Fibroblast of skin of back (primary cell): ENCODE measurements at places on chromosomes 16 and 17.

DNA sequence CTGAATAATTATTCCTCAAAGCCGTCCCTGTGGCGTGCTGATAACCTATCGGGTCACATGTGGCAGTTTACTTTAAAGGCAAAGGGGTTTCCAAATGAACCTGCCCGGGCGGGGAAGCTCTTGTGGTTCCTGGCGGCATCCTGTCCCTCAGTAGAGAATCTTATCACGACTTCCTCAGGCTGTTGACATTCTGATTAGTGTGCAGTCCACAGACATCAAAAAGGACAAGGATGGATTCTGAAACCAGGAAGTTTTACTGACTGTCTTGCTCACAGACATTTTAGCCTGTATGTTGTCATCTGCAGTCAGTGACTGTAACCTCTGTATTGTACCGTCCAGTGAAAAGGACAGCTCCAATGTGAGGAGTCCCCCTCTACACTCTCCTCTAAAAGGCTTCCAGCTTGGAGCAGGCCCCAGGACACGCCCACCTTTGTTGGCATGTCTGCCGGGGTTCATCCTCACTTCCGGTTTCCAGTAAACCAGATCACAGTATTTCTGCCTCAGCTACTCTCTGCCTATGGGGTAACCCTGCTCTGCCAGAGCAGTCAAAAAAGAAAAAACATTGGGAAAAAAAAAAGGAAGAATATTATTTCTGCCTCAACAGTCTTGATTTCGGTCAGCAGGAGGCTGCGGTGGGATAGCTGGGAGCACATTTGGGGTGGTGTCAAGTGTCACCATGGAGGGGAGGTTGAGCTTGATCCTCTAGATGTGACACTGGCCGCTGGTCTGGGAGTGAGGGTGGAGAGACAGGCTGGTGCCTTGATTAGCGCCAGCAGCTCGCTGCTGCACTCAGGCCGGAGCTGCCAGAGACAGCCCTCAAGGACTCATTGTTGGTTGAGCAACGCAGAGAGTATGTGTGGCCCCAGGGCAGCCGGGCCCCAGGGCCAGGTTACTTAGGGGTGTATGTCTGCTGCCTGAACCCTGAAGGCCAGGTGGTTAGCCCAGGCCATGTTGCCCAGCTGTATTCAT, 89.0 kb upstream of the DNAH17 start:
- no peak for DNase-seq

- DNase-seq = no peak
Measured at GRCh38 chr17:9132944-9133610, 111.8 kb downstream of the NTN1 start.

GRCh38 chr16:89706518-89707260, 5.2 kb upstream of the SPATA2L start:
- no peak for DNase-seq

DNA sequence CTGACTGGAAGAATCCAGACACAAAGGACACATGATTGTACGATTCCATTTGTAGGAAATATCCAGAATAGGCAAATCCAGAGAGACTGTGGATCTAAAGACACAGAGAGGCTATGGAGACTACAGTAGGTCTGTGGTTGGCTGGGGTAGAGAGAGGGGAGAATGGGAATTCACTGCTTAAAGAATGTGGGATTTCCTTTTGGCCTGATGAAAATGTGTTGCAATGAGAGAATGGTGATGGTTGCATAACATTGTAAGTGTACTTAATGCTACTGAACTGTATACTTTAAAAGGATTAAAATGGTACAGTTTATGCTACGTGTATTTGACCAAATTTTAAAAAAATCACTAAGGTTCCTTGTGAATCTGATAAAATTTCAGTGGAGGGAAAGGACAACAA, 62.1 kb downstream of the GPRC5B start:
- DNase-seq = no peak

GRCh38 chr16:865026-865425, 64.5 kb upstream of the GNG13 start:
- no peak for DNase-seq

- DNase-seq = peak; percentile 38
Measured at GRCh38 chr16:20901436-20902112, 1.0 kb downstream of the LYRM1 start.

DNA sequence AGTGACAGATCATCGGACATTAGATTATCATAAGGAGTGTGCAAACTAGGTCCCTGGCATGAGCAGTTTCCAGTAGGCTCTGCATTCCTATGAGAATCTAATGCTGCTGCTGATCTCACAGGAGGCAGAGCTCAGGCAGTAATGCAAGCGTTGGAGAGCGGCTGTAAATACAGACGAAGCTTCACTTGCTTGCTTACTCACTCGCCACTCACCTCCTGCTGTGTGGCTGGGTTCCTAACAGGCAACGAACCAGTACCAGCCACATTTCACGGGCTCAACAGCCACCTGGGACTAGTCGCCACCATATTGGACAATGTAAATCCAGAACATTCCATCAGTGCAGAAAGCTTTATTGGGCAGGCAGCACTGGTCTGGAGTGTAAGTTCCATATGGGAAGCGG, 7.7 kb downstream of the JPH3 start:
- no peak for DNase-seq

GRCh38 chr17:72372185-72372584, 251.4 kb downstream of the SOX9 start:
- peak; percentile 43 for DNase-seq

GRCh38 chr17:44094701-44095387, 24.3 kb downstream of the G6PC3 start:
- no peak for DNase-seq

- no peak for DNase-seq
Measured at GRCh38 chr17:74165797-74166365, 37.6 kb upstream of the RPL38 start.

DNA sequence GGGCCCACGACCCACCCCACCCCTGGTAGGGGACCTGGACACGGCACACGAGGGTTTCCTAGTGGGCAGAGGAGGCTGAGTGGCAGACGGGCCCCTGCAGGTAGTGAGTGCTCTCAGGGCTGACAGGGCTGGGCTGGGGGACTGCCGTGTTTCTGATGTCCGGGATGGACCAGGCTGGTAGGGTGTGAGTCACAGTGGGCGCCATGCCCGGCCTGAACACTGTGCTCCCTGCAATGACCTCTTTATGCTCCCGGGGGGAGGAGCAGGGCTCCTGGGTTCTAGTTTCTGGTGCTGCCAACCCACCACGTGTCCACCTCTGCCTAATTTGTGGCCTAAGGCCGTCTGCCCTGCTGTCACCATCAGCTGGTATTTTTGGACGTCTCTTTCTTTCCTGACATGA, 26.3 kb downstream of the ARHGAP23 start:
- peak; percentile 87 for DNase-seq

- DNase-seq = no peak
Measured at GRCh38 chr17:16418685-16419068, 3.3 kb downstream of the TRPV2 start.

DNA sequence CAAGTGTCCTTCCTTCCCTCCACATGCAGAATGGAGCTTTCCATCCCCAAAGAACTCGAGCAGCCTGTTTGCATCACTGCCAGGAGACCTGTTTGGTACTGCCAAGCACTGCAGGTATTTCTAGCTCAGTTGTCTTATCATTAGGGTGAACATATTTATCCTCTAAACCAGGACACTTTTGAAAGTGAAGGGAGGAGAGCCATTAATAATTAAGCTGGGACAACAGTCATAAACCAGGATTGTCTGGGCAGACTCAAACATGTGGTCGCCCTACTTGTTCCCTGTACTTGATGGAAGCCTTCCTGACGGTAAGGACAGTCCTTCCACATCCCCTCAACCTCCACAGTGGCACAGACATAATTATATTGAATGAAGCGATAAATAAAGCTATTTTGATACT, 67.4 kb downstream of the PRKCA start:
- DNase-seq = no peak

- DNase-seq = no peak
Measured at GRCh38 chr17:28646039-28646754, 1.2 kb upstream of the BLTP2 start.

DNA sequence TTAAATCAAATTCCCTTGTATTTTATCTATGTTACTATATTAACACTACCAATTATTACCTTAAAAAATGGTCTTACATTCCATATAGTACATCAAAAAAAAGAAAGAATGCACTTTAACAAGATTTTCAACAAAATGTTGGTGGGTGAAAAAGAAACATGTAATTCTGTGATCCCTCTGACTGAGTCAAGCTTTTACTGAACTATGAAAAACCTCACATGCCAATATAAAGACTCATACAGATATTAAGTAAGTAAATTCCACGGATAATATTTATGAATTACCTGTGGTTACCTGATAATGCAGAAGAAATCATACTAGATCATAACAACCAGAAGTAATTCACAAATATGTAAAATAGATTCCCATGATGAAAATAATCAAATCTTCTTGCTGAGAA, 12.4 kb downstream of the COIL start:
- no peak for DNase-seq

- no peak for DNase-seq
Measured at GRCh38 chr17:78268191-78268874, 36.9 kb downstream of the TMEM235 start.

GRCh38 chr17:21286066-21286770, 1.7 kb downstream of the MAP2K3 start:
- DNase-seq = peak; percentile 99

DNA sequence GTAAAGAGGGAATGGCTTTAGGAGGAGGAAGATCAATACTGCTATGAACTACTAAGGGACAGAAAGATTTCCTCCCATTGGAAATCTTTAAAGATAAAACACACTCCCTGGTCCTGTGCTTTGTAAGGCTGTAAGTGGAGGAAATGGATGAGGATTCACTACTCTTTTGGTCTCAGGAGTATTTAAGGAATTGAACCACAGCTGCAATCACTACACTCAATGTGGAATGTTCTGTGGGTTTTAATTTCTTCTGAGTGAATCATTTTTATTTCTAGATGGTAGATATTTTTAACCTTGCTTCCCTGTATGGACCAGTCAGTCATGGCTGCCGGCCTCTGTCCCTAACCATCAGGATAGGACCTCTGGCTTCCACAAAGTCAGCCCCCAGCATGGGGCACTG, 65.6 kb downstream of the SDR42E1 start:
- peak; percentile 78 for DNase-seq

DNA sequence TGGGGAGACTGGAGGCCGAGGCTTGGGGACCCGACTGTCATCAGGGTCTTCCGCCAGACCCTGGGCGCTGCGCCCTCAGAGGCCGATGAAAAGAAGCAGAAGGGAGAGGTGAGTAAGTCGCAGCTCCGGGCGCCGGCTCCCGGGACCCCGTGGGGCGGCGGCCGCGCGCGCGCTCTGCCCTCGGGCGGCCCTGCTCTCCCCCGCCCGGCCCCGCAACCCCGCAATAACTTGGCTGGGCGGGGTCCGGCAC, 392 bp upstream of the ABHD15 start:
- no peak for DNase-seq

GRCh38 chr16:23579371-23579770, 16.7 kb downstream of the NDUFAB1 start:
- no peak for DNase-seq
